ENCODE measurements at places on chromosomes 3 and 15. TPM values are rescaled to one million over a fixed set of nuclear protein-coding genes. Genes with fewer than 3 reads are reported as not detected.

ARL6IP5 gene
- polyA plus RNA-seq, result 150 TPM

DNA sequence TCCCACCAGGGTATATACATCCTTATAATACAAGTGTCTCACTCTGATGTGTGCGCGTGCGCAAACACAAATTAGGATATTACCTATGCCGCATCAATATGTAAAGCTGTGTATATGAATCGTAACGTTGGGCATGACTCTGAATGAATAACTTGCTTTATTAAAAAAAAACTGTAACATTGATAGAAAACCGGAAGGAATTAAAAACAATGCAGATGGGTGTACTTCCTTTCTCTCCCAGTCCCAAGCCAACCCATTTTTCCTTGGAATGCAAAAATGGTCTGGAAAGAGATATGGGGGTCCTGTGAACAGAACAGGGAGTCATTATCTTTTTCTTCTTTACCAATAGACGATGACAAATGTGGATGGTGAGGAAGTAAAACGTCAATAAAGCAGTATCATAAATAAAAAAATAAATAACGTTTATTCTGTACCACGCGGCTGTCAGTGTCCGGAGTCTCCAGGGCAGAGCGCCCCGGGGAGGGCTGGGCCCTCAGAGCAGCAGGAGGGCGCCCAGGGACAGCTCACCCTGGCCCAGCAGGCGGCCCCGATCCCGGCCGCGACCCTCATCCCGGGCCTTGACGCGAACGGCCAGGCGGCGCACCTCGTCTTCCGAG is 1.6 kb downstream of the C2CD4B start:
- no peak for DNase-seq

CELF6 gene
- 0.10 TPM for polyA plus RNA-seq

PLSCR4 gene
- polyA plus RNA-seq, result 8.5 TPM

GJD2 gene
- polyA plus RNA-seq, result not detected

CEP97 gene
- polyA plus RNA-seq, result 2.4 TPM

GRCh38 chr15:94844538-94845389 is 613.4 kb downstream of the MCTP2 start:
- no peak for DNase-seq

DNA sequence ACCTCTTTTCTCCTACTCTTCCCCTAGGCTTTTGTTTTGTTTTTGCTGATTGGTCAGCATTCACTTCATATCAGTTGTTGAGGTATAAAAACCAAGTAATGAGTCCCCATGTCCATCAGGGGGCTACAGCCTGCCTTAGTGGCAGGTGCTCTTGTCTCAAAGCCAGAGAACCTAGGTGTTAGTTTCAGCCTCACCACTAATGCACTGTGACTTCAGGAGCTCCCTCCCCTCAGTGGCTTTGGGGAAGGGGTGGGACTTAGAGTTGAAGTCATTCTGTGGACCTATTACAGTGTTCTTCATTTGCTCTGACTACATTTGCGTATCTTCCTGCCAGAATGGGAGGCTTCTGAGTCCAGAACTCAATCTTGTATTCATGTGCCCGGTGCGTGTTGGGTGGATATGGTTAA is 41.6 kb downstream of the NR2C2 start:
- DNase-seq, result no peak

Measured in AG04450 (cell line).